B cell (primary cell): ENCODE measurements at places on chromosomes 11 and 22. TPM values are rescaled to one million over a fixed set of nuclear protein-coding genes. Genes with fewer than 3 reads are reported as not detected.

DNA sequence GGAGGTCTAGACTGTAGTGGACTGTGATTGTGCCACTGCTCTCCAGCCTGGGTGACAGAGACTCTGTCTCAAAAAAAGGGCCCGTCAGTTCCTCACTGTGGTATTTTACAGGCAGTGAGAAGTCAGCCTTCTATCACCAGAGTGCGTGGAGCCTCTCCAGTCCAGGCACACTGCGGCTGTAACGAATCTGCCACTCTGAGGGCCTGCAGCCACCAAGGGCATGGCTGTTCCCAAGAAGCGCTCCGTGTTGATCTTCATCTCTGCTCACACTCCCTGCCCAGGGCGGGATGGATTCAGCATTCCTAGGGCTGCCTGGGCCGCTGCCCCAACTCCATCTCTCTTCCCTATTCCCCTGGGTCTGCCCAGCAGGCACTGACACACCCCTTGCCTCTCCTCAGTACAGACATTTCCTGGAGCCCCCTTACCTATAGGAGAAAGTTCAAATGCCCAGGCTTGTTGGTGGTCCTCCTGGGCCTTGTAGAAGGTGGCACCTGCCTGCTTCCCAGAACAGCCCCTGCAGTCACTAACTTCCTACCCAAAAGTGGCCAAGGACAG lies 148.4 kb downstream of the CACNA1I start:
- H3K4me1 ChIP-seq: no peaks in the 10 kb centered on the region
- no peak overlapping the region for H3K4me3 ChIP-seq
- H3K27ac ChIP-seq: no peak overlapping the region
- DNase-seq: no peak
- H3K27me3 ChIP-seq: no peaks in the 10 kb centered on the region

GRCh38 chr11:35414311-35414710 lies 5.0 kb downstream of the SLC1A2 start:
- no peak for DNase-seq
- H3K27me3 ChIP-seq: no peaks in the 10 kb centered on the region

DNA sequence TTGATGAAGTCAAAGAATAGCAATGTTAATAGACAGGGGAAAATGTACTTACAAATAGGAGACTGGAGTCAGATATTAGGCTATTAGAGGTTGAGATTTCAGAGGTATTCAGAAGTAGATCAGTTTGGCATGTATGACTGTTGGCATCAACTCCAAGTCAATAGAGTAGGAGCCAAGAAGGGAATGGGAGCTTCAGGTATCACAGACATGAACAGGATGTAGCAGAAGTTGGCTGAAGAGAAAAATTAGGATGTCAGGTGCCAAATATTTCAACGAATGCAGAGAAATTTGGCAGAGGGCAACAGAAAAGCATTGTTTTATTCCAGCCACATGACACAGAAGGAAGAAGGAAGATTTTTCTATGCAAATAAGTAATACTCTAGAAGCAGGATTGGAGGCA lies 69.7 kb downstream of the GLYATL1 start:
- H3K4me3 ChIP-seq: no peak overlapping the region
- H3K27ac ChIP-seq: no peak overlapping the region
- DNase-seq: no peak
- H3K36me3 ChIP-seq: no peaks in the 10 kb centered on the region

- H3K36me3 ChIP-seq: no peaks in the 10 kb centered on the region
- peaks cover 9% of the 10 kb centered on the region for H3K4me1 ChIP-seq
- DNase-seq: no peak
- H3K4me3 ChIP-seq: no peak overlapping the region
These were observed 12.3 kb upstream of the MS4A6E start for GRCh38 chr11:60314635-60315321.

GRCh38 chr22:45421349-45422055 lies 8.0 kb downstream of the RIBC2 start:
- H3K4me1 ChIP-seq: no peaks in the 10 kb centered on the region
- H3K27ac ChIP-seq: no peak overlapping the region
- no peak for DNase-seq
- H3K36me3 ChIP-seq: no peaks in the 10 kb centered on the region
- no peak overlapping the region for H3K4me3 ChIP-seq

GRCh38 chr11:102617466-102618008 lies 7.6 kb downstream of the MMP20 start:
- no peaks in the 10 kb centered on the region for H3K36me3 ChIP-seq
- no peak for DNase-seq
- H3K4me1 ChIP-seq: peaks cover 3% of the 10 kb centered on the region
- no peak overlapping the region for H3K27ac ChIP-seq

DNA sequence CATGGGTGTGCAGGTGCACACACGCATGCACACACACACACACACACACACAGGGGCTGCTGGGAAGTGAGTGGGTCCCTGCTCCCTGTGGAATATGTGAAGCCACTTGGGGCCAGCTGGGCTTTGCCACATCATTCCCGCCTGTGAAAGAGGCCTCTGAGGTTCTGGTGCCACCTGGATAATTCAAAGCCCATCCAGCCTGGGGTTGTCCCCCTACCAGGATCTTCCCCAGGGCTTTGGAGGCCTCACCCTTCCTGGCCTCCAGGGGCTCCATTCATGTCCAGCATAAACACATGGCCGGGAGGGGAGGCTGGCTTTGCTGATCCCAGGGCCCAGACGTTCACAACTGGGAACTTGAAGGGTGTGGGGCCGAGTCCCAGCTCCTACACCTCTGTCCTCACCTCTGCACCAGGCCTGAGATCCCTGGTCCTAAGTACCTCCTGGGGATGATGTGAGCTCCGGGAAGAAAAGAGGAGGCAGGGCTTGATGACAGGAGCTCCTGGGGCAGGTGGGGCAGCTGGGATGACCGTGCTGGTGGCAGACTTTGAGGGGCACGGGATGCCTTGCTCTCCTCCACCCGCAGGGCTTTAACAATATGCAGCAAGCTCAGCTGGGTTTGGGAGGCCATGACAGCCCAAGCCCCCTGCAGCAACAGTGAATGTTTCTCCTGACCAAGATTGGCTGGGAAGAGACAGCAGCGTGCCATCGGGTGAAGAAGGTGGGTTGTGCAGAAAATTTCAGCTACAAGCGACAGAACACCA lies 14.2 kb downstream of the LINC01488 start:
- H3K27me3 ChIP-seq: no peaks in the 10 kb centered on the region
- H3K36me3 ChIP-seq: no peaks in the 10 kb centered on the region
- H3K27ac ChIP-seq: no peak overlapping the region
- DNase-seq: no peak
- no peaks in the 10 kb centered on the region for H3K4me1 ChIP-seq
- no peak overlapping the region for H3K4me3 ChIP-seq

GRCh38 chr11:46339816-46340215 lies 7.4 kb upstream of the DGKZ start:
- H3K27me3 ChIP-seq: no peaks in the 10 kb centered on the region
- no peak for DNase-seq
- peaks cover 2% of the 10 kb centered on the region for H3K4me1 ChIP-seq

GRCh38 chr11:8083871-8084281 lies 2.9 kb downstream of the TUB start:
- no peaks in the 10 kb centered on the region for H3K27me3 ChIP-seq
- no peak for DNase-seq
- no peak overlapping the region for H3K27ac ChIP-seq
- H3K4me1 ChIP-seq: peaks cover 11% of the 10 kb centered on the region

DNA sequence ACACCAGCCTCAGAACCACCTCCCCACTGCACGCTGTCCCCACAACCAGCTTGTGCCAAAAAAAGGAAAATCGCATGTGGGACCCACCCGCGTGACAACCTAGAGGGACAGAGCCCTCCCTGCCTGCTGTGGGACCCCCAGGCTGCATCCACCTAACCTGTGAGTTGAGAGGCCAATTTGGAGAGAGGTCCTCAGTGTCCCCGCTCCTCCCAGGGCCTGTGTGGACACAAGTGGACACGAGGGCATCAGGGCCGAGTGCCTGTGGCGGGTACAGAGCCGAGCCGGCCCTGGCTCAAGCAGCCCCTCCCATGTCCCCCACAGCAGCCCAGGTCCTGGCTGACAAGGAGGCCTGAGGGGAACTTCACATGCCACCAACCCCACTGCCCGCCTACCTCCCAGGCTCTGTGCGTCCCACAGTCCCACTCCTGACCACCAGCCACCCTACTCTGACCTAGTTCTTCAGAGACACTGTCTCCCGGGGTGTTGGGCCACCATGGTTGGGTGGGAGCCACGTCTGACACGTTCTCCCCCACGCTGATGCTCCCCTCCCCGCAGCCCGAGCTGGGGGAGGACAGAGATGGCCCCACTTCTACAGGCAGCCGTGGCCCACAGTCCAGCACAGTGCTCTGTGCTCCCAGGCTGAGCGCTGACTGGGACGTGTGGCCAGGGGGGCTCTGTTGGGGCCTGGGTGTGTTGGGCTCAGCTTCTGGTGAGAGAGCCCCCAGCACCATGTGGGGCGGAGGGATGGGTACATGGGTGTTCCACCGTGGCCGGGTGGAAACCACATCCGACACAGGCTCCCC lies 19.2 kb downstream of the SELENOO start:
- no peaks in the 10 kb centered on the region for H3K4me1 ChIP-seq
- no peak overlapping the region for H3K4me3 ChIP-seq
- no peaks in the 10 kb centered on the region for H3K36me3 ChIP-seq
- H3K27me3 ChIP-seq: no peaks in the 10 kb centered on the region
- DNase-seq: no peak

DNA sequence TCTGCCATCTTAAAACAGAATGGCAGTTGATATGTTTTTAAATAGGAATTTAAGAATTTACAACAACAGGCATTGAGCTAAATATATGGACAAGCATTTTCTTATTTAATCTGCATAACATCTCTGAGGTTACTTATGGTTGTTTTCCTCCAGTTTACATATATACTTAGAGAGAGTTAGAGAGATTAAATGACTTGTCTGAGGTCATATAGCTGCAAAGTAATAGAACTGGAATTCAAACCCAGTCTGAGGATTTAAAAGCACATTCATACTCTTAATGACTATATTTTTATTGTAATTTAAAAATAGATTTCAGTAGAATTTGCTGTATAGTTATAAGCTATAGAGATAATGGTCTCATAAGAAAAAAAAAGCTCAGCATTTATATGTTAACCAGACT lies 81.4 kb upstream of the GRIK4 start:
- DNase-seq: no peak
- H3K36me3 ChIP-seq: peaks cover 7% of the 10 kb centered on the region
- H3K27me3 ChIP-seq: no peaks in the 10 kb centered on the region
- H3K4me3 ChIP-seq: no peak overlapping the region

DNA sequence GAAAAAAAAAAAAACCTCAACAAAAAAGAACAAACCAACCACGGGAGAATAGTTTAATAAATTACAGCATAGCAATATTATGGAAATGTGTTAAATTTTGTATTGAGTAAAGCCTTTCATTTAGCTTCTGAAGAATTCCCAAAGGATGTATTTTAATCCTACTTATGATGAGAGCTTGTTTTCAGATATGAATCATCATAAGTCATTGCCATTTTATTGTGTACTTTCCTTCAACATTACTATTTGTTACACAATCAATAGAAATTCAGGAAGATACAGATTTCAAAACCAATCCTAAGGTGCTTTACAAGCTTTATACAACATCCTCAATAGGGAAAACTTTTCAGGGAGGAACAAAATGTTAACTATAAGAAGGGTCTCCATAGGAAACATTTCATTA lies 200.6 kb upstream of the CTSC start:
- H3K36me3 ChIP-seq: no peaks in the 10 kb centered on the region
- no peaks in the 10 kb centered on the region for H3K27me3 ChIP-seq
- no peaks in the 10 kb centered on the region for H3K4me1 ChIP-seq
- DNase-seq: no peak

GRCh38 chr11:3227568-3228444 lies 4.4 kb downstream of the MRGPRE start:
- H3K27me3 ChIP-seq: no peaks in the 10 kb centered on the region
- no peaks in the 10 kb centered on the region for H3K36me3 ChIP-seq
- no peaks in the 10 kb centered on the region for H3K4me1 ChIP-seq
- no peak overlapping the region for H3K4me3 ChIP-seq
- H3K27ac ChIP-seq: no peak overlapping the region

DNA sequence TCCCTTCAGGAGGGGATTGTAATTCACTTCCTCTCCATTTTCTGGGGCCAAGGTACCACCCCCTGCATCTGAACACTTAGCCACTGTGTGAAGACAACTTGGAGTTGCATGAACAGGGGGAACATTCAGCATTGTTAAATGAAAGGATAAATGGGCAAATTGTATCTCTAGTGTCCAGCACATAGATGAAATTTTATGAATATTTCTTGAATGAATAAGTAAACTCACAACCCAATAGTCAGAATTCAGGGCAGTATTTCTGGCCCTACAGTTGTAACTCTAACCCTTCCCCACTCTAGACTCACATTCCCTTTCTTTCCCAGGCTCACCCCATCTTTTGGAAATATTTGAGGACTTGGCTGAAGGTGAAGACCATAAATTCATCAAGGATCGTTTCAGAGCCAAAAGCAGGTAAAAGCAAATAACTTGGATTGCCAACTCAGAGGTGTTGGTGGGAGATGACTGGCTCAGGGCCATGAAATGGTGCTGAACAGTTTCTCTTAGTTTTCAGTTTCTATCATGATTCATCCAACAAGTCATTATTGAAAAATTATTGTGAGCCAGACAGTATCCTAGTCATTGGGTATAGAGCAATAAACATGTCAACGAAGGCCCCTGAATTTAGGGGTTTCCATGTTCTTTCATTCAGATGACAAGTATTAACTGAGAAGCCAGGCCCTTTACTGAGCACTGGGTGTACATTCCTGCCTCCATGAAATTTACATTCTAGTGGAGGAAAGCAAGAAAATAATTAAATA lies 33.3 kb upstream of the ZC3H12C start:
- no peaks in the 10 kb centered on the region for H3K4me1 ChIP-seq
- H3K4me3 ChIP-seq: no peak overlapping the region
- H3K36me3 ChIP-seq: no peaks in the 10 kb centered on the region
- DNase-seq: no peak
- H3K27ac ChIP-seq: no peak overlapping the region

- H3K36me3 ChIP-seq: no peaks in the 10 kb centered on the region
- no peak overlapping the region for H3K27ac ChIP-seq
- H3K4me3 ChIP-seq: no peak overlapping the region
- H3K27me3 ChIP-seq: no peaks in the 10 kb centered on the region
- DNase-seq: no peak
- peaks cover 33% of the 10 kb centered on the region for H3K4me1 ChIP-seq
These were observed 6.8 kb downstream of the TMEM121B start for GRCh38 chr22:17114173-17114897.

GRM5 gene
- not detected in 2 replicates for polyA plus RNA-seq

BEST1 gene
- 0.07 and 0.42 TPM in 2 replicates for polyA plus RNA-seq

MMP1 gene
- polyA plus RNA-seq: not detected in 2 replicates

LDHA gene
- polyA plus RNA-seq: 113 and 144 TPM in 2 replicates

MPPED1 gene
- polyA plus RNA-seq: 0.13 TPM in 1 of 2 replicates, not detected in the other

STK33 gene
- polyA plus RNA-seq: 3.1 and 8.0 TPM in 2 replicates

POU2AF3 gene
- polyA plus RNA-seq: 0.48 and 0.51 TPM in 2 replicates
